HuH-7.5 (cell line): ENCODE measurements at places on chromosomes 4 and X.

DNA sequence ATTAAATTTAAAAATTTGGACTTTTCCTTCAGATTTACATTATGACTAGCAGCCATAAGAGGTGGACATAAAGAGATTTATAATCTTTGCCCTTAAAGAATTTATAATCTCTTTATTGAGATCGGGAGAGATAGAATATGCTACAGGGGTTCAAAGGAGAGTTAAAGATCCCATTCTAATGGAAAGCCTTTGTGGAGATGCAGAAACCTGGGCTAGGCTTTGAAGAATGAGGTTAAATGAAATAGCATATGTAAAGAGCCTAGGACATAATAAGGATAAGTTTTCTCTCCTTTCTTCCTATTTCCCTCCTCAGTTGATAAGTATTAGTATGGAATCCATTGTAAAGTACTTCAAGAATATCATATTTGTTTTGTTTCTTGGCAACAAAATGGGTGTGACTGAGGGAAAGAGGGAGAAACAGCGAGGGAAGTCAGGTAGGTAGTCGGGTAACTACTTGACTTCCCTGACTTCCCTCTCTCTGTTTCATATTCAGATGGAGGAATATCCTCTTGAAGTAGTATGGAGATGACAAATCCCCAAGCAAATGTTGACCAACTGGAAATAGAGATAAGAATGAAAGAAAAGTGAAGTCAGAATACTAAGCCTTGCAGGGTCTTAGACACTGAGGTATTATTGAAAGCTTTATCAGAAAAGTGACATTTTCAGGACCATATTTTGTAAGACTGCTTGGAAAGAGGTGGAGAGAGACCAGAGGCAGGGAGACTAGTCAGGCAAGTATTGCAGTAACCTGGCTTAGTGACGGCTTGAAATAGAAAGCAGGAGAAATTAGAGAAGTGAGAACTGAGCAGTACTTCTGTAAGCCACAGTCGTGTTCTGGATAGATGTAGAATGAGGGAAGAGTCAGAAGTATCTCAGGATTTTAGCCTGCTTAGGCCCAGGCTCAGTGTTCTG lies 82.9 kb downstream of the PDLIM5 start:
- DNase-seq, result no peak

DNA sequence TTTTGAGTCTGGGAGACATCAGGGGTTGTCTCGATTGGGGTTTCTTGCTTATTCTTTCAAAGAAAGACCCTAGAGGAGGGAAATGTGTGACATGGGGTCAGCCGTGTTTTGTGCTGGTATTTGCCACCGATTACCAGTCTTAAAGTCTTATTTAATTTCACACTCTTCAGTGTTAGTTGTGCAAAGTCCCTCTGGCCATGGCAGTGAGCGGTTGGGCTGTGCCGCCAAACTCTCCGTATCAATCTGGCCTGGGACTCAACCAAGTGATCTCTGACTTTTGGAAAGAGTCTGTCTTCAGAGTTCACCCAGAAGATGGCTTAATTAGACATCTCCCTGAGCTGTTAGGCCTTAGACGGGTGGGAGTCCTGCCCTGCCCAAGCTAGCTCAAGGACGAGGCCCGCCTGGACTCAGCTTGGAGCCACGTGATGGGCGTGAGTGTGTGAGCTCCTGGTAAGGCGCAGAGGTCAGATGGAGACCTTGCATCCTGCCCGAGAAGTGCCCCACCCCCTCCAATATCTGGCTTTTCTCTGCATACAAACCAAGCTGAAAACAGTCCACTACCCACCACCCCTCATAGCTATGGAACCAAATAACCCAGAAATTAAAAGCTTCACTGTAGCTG lies 3.8 kb upstream of the PITX2 start:
- DNase-seq, result no peak

DNA sequence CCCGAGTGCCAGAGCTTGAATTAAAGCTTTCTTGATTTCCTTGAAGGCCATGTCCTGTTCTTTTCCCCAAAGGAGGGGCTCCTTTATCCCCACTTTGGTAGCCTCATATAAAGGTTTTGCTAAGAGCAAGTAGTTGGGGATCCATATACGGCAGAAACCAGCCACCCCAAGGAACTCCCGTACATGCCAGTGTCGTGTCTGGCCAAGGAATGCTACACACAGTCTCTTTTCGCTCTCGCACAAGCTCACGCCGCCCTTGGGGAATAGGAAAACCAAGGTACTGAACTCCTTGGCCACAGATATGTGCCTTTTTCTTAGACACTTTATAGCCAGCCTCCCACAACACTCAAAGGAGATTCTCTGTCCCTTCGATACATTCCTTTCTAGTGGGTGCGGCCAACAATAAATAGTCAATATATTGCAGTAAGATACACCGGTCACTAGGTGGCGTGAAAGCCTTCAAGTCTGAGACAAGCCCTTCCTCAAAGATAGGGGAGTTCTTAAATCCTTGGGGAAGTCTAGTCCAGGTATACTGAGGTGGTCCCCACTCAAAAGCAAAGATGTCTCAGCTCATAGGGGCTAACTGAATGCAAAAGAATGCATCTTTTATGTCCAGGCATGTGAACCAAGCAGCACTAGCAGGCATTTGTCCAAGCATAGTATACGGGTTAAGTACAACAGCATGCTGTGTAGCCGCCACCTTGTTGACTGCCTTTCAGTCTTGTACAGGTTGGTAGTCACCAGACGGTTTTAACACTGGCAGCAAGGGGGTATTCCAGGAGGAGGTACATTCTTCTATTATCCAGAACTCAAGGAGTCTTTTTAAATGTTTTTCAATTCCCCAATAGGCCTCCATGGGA lies 57.8 kb upstream of the XAGE1B start:
- peak; percentile 5 for DNase-seq

DNA sequence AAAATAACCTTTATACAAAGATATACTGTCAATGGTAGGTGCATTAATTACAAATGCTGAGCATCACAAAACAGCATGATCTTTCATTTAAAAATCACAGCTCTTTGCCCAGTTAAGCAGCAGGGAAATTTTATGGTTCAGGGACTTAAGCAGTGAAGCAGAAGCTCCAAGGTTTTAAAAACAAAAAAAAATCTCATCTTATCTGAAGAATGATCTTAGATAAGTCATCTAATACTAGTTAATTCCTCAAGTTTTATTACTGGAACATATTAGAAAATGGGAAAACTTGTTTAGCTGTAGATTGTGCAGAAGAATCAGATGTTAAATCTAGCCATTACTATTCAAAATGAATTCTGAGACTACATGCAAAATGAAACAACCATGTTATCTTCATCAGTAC lies 289.9 kb downstream of the GASK1B start:
- no peak for DNase-seq

- no peak for DNase-seq
Observed at GRCh38 chr4:2619459-2619858, 83.0 kb downstream of the FAM193A start.

- no peak for DNase-seq
Observed at GRCh38 chr4:81687471-81687870, 215.8 kb upstream of the RASGEF1B start.

GRCh38 chr4:40003986-40004385 lies 26.3 kb upstream of the PDS5A start:
- no peak for DNase-seq

GRCh38 chr4:43332052-43332425 lies 439.5 kb downstream of the GRXCR1 start:
- DNase-seq, result no peak

GRCh38 chr4:126475730-126476129 lies 1157.0 kb upstream of the INTU start:
- no peak for DNase-seq

- no peak for DNase-seq
Observed at GRCh38 chr4:533318-534100, 34.5 kb downstream of the PIGG start.

GRCh38 chrX:108699368-108699767 lies 37.0 kb downstream of the IRS4 start:
- DNase-seq, result no peak

DNA sequence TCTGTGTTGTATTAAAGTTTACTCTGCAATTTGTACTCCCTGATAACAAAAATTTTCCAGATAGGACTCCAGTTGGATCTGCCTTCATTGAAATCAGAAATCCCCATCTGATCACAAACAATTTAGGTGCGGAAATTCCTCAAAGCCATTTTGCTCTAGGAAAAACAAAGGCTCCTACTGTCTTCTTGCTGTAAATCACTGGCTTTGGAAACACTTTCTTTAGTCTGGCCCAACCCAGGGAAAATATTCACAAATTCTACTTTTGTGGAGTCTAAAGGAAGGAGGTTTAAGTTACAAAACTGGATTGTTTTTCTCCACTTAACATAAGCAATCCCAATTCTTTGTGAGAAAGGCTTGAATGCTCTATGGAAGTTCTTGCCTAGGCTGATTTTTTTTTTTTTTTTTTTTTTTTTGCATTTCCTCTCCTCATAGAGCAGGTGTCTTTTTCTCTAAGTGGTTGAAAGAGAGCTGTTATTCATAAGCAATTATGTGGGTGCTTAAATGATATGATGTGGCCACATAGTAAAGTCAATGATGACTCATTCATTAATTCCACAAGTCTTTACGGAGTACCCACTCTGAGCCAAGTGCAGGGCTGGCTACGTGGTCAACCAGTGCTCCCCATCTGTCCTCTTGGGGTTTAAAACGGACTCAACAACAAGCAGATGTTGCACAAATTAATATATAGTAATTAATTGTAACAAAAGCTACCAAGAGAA lies 261.4 kb downstream of the LDB2 start:
- DNase-seq, result no peak
